ENCODE measurements at places on chromosomes 16 and 17.

GRCh38 chr16:12874186-12874585 lies 27.2 kb upstream of the SHISA9 start:
- DNase-seq = no peak

DNA sequence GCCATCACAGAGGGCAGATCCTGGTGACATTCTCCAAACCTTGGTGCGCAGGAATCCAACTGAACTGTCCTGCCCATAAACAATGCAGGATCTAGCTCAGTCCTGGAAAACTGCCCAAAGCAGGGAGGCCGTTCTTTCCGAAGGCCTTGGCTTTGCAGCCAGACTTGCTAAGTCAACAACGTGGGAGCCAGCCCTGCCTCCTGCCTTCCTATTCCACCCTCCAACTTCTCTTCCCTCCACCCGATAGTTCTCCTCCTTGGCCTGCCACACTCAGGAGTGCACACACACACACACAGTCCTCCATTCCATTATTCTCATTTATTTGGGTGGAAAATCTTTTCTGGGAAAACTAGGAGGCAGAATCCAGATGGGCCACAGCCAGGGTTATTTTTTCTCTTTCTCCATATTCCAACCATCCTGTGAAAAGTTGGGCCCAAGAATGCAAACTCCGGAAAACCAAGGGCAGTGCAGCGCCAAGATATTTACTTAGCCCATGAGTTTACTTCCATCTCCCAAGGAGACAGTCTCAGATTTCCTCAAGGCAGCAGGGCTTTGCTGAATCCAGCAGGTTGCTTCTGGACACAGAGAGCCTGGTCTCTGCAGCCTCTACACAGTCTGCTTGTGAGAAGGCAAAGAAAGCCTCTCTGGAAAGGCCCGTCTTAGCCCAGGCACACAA lies 15.8 kb downstream of the COPRS start:
- DNase-seq = no peak

DNA sequence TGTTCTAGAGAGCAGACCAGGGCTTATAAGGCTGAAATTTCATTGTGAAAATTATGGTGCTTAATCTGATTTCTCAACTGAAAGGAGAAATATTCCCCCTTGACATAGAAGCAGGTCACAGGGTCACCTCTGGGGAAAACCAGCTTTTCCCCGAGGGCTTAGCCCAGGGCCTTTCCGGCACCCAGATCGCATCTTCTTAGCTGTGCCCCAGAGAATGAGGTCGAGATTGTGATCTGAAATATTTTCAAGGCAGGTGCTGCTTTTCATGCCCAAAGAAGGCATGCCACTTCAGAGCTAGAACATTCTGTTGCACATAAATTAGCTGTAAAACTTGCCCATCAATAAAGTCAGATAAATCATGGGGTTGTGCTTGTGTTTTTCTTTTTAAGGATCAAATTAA lies 25.4 kb upstream of the ARHGAP17 start:
- no peak for DNase-seq

GRCh38 chr16:81996664-81997509 lies 14.4 kb downstream of the SDR42E1 start:
- DNase-seq = no peak

DNA sequence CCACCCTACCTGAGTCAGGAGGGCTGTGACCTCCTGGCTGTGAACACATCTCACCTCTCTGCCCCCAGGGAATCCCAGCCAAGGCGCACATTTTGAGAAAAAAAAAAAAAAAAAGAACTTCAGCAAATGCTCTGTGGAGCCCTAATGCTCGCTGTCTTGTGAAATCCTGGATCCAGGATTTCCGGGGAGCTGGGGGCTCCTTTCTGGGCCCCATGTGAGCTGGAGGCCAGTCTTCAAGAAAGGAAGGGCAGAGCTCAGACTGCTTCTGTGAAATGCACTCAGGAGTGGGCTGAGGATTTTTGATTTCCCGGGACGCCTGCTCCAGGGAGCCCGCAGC lies 36.0 kb upstream of the EMP2 start:
- DNase-seq = no peak

DNA sequence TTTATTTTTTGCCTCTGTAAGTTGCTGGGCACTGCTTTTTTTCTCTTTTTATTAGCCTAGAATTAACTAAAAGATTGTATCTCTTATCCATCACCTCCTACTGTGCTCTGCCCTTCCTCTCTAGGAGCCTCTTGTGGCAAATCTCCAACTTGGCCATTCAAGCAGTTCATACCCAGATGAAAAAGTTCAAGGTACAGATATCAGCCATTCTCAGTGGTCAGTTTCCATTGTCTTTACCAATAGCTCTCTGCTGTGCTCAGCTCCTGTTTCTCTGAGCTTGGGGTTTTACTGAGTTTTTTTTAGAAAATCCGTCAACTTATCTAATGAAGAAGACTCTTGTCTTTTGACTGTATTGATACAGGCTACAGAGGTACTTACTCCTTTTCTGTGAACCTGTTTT lies 15.6 kb downstream of the MOSMO start:
- no peak for DNase-seq

DNA sequence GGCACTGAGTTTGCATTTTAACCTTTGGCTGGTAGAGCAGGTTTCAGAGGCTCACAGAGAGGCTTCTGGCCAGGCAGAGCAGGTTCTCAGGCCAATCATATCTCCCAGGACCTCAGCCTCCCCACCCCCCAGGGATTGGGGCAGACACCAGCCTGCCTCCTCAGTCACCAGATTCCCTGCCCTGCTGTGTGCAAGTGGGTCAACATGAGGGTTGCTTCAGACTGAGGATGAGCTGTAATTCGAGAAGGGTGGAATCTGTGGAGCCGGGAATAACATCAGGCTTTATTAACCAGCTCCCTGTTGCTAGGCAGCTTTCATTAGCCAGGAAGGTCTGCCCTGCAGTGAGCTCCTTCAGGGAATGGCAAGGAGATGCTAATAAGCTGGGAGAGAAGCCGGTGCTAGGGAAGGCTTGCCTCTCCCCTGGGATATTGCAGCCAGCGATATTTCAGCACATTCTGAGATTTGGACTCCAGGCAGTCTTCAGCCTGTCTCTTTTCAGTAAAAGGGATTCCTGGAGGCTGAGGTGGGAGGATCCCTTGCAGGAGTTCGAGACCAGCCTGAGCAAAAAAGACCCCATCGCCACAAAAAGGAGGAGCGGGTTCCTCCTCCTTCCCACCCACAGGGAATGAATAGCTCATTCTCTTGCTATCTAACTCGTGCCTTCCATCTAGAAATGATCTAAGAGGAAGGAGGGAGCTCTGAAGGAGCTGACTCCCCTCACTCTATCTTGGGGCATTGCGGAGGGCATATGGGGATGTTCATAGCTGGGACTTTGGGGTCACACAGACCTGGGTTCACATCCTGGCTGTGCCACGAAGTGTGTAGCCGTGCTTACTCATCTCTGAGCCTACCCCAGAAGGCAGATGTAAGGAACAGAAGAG lies 10.7 kb downstream of the SGSM2 start:
- no peak for DNase-seq

- DNase-seq = no peak
These were observed 1.2 kb upstream of the MAFG start for GRCh38 chr17:81928544-81929252.

DNA sequence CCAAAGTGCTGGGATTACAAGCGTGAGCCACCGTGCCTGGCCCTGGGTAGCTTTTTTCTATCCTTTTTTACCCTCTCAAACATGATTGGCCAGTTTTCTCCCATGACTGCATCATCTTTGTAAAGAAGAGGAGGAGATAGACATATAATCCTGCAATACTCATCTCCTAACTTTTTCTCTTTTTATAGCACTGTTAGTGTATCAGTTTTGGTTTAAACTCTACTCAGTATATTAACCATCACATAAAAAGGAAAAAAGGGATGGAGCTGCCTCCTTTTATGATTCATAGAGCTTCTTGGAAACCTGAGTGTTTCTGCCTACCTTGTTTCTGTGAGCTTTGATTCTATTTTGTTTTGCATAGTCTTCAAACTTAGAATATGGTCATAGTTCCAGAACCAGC lies 12.0 kb upstream of the TMEM106A start:
- DNase-seq = no peak

DNA sequence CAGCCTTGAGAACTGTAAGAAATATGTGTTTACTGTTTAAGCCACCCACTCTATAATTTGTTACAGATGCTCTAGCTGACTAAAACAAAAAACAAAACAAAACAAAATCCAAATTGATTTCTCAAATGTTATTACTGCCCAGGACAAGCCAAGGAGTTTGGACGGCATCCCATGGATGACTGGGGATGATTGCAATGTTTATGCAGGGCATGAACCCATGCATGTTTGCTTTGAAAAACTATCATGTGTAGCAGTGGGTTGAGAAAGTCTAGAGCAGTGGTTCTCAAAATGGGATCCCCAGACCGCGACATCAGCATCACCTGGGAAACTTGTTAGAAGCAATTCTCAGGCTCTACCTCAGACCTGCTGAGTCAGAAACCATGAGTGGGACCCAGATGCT lies 223.2 kb upstream of the PSMD7 start:
- DNase-seq = no peak

- no peak for DNase-seq
These were observed 61.3 kb upstream of the SDK2 start for GRCh38 chr17:73705594-73705993.

- DNase-seq = no peak
These were observed 84.7 kb downstream of the YPEL2 start for GRCh38 chr17:59416184-59416583.

DNA sequence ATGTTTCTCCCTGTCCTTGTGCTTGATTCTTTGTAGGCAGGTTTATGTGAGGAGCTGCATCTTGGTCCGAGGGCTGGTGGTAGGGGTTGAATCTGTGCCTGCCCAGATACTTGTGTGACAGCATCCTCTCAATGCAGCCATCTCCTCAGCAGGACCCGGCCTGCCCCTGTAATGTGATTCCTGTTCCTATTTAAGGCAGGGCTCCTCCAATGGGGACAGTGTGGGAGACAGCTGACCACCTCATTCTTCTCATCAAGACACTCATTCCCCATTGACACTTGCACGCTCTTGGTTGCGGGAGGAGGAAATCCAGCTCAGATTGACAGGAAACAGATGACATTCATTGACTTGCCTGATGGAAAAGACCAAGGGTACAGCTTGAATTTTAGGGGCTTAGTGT lies 384.5 kb downstream of the CPPED1 start:
- DNase-seq = no peak

- DNase-seq = peak; percentile 43
These were observed 19.1 kb downstream of the TRARG1 start for GRCh38 chr17:1298606-1299005.

DNA sequence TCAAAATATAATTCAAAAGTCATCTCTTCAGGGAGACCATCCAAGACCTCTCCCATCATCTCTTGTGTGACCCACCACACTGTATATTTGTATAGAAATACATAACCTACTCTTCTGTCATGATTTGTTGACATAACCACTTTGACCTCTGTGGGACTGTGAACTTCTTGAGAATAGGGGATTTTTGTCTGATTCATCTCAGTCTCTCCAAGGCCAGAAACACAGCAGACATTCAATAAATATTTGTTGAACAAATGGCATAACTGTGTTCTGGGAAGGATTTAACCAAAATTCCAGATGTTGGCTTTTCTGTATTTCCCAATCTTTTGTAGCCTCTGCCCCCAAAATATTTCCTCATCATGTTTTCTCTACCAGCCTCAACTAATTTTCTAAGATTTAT lies 169.7 kb downstream of the CDH11 start:
- no peak for DNase-seq

GRCh38 chr16:11414815-11415775 lies 69.8 kb downstream of the RMI2 start:
- no peak for DNase-seq

DNA sequence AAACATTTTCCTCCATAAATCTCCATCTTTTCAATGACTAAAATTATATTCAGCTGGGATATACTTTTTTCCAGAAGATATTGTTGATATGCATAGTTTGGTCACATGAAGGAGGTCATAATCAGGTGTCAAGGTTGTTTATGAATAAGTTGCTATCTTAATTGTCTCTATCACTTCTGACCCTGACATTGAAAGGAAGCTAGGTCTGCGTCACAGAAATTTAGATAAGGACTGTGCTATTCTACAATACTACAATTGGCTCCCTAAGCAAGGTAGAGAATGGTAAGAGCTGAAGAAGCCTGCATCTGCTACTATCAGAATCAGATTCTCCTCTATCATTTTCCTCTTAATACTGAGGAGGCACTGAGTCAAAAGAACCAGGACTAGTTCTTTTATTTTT lies 67.5 kb downstream of the CACNG1 start:
- no peak for DNase-seq

GRCh38 chr17:7586673-7587419 lies 3.0 kb downstream of the SOX15 start:
- DNase-seq = no peak

DNA sequence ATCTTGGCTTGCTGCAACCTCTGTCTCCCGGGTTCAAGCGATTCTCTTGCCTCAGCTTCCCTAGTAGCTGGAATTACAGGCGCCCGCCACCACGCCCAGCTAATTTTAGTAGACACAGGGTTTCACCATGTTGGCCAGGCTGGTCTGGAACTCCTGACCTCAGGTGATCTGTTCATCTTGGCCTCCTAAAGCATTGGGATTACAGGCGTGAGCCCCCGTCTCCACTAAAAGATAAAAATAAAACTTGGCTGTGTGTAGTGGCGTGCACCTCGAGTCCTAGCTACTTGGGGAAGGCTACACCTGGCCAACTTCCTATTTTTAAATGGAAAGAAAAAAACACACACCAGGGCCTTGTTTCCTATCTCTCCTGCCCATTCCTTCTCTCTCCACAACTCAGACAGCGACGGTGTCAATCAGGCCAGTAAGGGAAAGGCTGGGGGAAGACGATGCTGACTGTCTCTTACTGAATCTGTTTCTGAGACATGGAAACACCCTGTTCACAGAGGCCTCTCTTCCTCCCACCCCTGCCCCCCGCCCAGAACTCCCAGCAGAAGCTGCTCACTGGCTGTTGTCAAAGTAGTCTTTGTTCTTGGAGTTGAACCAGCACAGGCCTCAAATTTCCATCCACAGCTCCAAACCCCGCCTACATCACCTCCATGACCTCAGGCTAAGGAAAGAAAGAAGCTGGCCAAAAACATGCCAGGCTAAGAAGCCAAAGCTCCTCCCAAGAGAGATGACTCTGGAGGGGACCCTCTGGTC lies 96.6 kb downstream of the NXN start:
- DNase-seq = no peak

DNA sequence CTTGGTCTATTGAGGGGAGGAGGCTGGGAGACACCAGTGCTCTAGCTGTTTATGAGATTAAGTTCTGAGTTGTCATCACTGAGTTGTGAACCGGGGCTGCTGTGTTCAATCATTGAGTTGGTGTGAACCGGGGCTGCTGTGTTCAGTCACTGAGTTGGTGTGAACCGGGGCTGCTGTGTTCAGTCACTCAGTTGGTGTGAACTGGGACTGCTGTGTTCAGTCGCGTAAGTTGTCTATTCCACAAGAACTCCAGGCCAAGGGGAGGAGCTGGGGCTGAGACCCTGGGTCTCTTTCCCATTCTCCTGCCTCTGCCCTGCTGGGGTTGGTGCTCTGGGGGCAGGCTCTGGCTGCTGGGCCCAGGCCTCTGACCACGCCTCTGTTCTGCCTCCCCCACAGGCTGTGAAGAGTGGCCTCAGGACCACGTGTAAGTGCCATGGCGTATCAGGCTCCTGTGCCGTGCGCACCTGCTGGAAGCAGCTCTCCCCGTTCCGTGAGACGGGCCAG lies 24.5 kb downstream of the WNT9B start:
- no peak for DNase-seq

Measured in activated naive CD4-positive, alpha-beta T cell (primary cell).